Astrocyte (in vitro differentiated cells and primary cell): ENCODE measurements at places on chromosomes 1 and 21. TPM values are rescaled to one million over a fixed set of nuclear protein-coding genes. Genes with fewer than 3 reads are reported as not detected.

DNA sequence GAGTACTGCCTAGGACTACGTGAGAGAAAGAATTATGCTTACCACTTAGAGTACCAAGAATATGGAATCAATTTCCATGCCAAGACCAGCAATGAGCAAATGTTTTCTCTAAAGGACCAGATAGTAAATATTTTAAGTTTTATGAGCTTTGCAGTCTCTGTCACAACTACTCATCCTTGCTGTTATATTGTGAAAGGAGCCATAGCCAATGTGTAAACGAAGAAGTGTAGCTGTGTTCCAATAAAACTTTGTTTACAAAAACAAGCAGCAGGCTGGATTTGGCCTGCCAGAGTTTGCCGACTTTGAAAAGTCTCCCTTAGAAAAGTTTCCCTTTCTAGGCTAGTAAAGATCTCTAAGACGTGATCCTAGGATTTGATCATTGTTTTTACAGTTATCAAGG is 128.8 kb downstream of the PDE4B start:
- H3K36me3 ChIP-seq = no peaks in the 10 kb centered on the region
- H3K27ac ChIP-seq = no peak overlapping the region
- H3K4me3 ChIP-seq = no peak overlapping the region
- DNase-seq = no peak
- H3K27me3 ChIP-seq = no peaks in the 10 kb centered on the region

Gene LHX4
- 0.14 and 0.36 TPM in 2 replicates for total RNA-seq

Gene CYP4A11
- not detected in 2 replicates for total RNA-seq

Gene KAZN
- 7.8 and 9.4 TPM in 2 replicates for total RNA-seq

DNA sequence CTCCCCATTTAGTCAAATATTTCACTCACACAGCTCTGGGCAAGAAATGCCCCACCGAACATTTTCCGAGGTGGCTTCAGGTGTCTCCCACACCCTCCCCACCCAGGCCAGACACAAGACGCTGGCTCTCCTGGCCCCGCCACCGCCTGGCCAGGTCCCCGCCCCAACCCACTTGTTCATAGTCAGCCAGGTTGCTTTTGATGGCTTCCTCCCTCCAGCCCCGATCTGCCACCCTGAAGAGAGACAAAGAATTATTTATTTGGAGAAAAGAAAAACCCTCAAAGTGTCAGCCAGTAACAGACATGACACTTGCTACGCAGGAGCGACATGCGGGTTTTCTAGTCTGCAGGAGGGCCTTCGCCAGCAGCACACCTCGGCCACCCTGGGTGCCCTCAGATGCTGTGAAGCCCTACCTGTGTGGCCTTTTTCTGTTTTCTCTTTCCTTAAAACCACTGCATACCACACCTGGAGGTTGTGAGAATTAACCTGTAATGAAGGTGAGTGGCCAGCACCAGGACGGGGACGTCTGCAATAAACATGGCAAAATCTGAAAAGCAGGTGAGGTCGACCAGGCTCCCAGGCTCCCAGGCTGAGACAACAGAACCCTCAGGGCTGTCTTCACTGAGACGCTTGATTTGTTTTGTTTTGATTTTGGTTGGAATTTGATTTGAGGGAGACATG is 27.2 kb downstream of the SSBP3 start:
- peaks cover 11% of the 10 kb centered on the region for H3K4me1 ChIP-seq
- no peak overlapping the region for H3K4me3 ChIP-seq
- no peaks in the 10 kb centered on the region for H3K36me3 ChIP-seq
- H3K27me3 ChIP-seq = no peaks in the 10 kb centered on the region

DNA sequence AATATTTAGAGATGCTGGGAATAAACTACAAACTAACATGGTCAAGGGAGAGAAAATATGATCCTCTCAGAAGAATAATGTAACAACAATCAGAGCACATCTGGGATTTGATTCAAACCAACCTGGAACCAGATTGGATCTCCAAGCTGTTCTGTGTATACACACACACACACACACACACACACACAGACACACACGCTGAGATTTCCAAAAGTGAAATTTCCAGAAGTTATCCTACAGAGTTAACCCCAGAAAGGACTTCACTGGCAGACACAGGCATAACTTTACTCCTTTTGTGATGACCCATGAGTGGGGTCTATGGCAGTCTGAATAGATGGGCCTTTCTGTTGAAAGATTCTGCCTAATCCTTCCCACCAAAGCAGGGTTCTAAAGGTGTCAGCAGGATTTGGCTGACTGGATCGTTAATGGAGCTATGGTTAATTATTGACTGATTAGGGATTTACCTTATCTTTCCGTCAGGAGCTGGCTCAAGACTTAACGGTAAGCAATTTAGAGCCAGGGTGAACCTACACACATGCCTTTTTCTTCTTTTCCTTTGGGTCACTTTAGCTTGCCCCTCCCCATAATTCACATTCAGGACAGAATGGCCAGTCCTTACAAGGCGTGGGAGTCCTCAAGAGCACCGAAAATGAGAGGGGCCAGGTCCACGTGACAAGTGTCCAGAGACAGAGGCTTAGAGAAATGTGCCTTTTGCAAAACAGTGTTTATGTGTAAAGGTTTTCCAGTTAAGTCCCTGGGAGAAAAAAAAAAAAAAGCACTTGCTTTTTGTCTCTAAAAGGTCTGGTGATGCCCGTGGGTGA is 10.9 kb upstream of the PROX1 start:
- no peaks in the 10 kb centered on the region for H3K36me3 ChIP-seq
- H3K27ac ChIP-seq = no peak overlapping the region
- DNase-seq = no peak
- no peak overlapping the region for H3K4me3 ChIP-seq

Gene CRABP2
- 278 and 339 TPM in 2 replicates for total RNA-seq

GRCh38 chr1:224632381-224632871 is 16.3 kb downstream of the CNIH3 start:
- peak; percentile 99 for DNase-seq
- H3K4me1 ChIP-seq = peaks cover 67% of the 10 kb centered on the region
- H3K36me3 ChIP-seq = peaks cover 8% of the 10 kb centered on the region
- no peak overlapping the region for H3K4me3 ChIP-seq
- no peaks in the 10 kb centered on the region for H3K27me3 ChIP-seq
- H3K27ac ChIP-seq = peak overlapping the region; percentile 91

Gene OR2L5
- not detected in 2 replicates for total RNA-seq

Gene SEMA4A
- 0.66 and 1.1 TPM in 2 replicates for total RNA-seq

- H3K27me3 ChIP-seq = no peaks in the 10 kb centered on the region
- H3K4me3 ChIP-seq = no peak overlapping the region
- H3K36me3 ChIP-seq = no peaks in the 10 kb centered on the region
- H3K27ac ChIP-seq = no peak overlapping the region
Observed at GRCh38 chr1:79079770-79080169, 73.2 kb upstream of the ADGRL4 start.

Gene KRTAP21-2
- total RNA-seq = not detected in 2 replicates

Gene TRIM45
- 2.5 and 3.1 TPM in 2 replicates for total RNA-seq

- no peak for DNase-seq
- H3K27ac ChIP-seq = no peak overlapping the region
- no peaks in the 10 kb centered on the region for H3K27me3 ChIP-seq
- no peaks in the 10 kb centered on the region for H3K4me1 ChIP-seq
- H3K4me3 ChIP-seq = no peak overlapping the region
Observed at GRCh38 chr1:1669468-1670440, 10.9 kb upstream of the CDK11B start.

DNA sequence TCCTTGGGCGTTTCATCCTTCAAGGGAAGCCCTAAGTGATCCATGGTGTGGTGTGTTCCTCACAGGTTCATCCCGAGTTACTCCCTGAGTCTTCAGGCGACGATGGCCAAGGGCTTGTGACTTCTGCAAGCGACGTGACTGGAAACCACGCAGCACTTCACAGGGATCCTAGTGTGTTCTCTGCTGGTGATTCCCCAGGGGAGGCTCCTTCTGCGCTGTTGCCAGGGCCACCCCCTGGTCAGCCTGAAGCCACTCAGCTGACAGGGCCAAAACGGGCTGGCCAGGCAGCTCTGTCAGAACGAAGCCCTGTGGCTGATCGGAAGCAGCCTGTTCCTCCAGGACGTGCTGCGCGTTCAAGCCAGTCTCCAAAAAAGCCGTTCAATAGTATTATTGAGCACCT is 71.5 kb downstream of the VPS26C start:
- peaks cover 18% of the 10 kb centered on the region for H3K4me1 ChIP-seq
- no peak for DNase-seq
- peaks cover 44% of the 10 kb centered on the region for H3K36me3 ChIP-seq
- H3K4me3 ChIP-seq = no peak overlapping the region
- H3K27ac ChIP-seq = no peak overlapping the region
- no peaks in the 10 kb centered on the region for H3K27me3 ChIP-seq

GRCh38 chr1:38831731-38832369 is 27.7 kb downstream of the RRAGC start:
- H3K36me3 ChIP-seq = no peaks in the 10 kb centered on the region
- peaks cover 8% of the 10 kb centered on the region for H3K27me3 ChIP-seq
- H3K4me1 ChIP-seq = no peaks in the 10 kb centered on the region
- H3K27ac ChIP-seq = no peak overlapping the region
- no peak overlapping the region for H3K4me3 ChIP-seq
- no peak for DNase-seq

Gene KCNQ4
- total RNA-seq = 0.89 and 1.5 TPM in 2 replicates

Gene FMO1
- not detected in 2 replicates for total RNA-seq

Gene RABGGTB
- total RNA-seq = 96.7 and 108 TPM in 2 replicates

DNA sequence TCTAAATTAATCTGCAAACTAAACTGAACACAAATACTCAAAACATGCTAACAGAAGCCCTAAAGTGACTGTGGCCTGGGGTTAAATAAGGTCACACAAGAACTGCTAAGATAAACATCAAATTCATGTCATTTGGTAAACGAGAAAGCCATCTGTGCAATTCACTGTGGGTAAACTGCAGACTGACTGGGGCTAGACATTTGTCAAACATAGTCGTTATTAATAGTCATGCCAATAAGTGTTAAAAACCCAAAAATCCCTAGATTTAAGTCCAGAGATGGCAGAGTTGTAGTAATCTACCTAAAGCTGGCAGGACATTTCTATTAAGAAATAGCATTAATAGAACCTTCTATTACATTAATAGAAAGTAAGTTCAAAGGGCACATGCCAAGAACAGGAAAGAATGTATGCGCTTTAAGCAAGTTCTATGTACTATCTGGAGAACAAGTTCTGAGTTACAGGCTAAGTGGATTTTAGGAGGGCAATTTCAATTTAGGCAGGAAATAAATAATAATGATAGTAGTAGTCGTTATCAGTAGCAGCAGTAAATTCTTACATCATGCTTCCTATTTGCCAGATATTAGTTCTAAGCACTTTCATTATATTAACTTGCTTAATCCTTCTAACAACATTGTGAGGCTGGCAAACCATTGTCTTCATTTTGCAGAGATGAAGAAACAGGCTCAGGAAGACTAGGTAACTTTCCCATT is 8.6 kb downstream of the EDEM3 start:
- H3K36me3 ChIP-seq = no peaks in the 10 kb centered on the region
- no peaks in the 10 kb centered on the region for H3K27me3 ChIP-seq
- no peak overlapping the region for H3K27ac ChIP-seq

DNA sequence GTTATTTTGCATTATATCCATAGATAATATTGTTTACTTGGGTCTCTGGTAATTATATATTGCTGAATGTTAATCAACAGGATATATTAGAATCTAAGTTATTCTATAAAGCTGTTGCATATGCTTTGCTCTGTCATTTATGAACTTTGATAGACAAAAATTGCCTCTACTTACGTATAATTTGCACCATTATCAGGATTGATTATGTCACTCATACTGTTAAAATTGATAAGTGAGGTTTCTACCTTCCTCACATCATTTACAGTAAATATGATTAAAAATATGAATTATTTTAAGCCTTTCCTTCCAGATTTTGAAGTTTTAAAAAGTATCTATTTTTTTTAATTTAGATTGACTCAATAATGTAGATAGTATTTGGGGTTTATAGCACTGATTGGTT is 1540.4 kb upstream of the PRMT6 start:
- H3K27ac ChIP-seq = no peak overlapping the region
- no peaks in the 10 kb centered on the region for H3K36me3 ChIP-seq
- no peak overlapping the region for H3K4me3 ChIP-seq
- H3K27me3 ChIP-seq = no peaks in the 10 kb centered on the region
- DNase-seq = no peak
- no peaks in the 10 kb centered on the region for H3K4me1 ChIP-seq

- no peak for DNase-seq
- H3K27me3 ChIP-seq = no peaks in the 10 kb centered on the region
- H3K4me3 ChIP-seq = no peak overlapping the region
- H3K27ac ChIP-seq = peak overlapping the region; percentile 13
Observed at GRCh38 chr1:109983380-109984189, 980 bp upstream of the AHCYL1 start.

GRCh38 chr1:19472174-19472573 is 13.2 kb downstream of the CAPZB start:
- no peak overlapping the region for H3K4me3 ChIP-seq
- no peak for DNase-seq
- no peak overlapping the region for H3K27ac ChIP-seq

Gene RFX5
- 55.3 and 61.3 TPM in 2 replicates for total RNA-seq
